ENCODE measurements at places on chromosomes 2 and 18.

GRCh38 chr2:152483276-152484063 lies 148.5 kb downstream of the FMNL2 start:
- no peak for DNase-seq

GRCh38 chr2:232689152-232689910 lies 7.8 kb upstream of the GIGYF2 start:
- DNase-seq, result no peak

DNA sequence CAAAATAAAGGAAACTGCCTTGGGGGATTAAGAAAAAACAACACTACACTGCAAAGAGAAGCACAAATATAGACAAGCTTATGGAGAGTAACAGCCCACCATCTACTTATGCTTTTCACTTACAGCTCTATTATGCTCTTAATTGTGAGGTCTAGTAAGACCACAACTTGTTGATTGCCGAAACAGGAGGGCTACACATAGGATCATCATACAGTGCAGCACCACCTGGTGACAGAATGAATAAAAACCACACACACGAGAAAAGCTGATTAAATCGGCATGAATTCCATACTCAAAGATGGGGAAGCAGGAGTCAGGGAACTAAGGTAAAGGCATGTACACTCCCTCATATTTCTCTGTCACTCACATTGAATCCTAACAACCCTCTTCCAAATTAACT lies 259.2 kb downstream of the IKZF2 start:
- DNase-seq, result no peak

GRCh38 chr2:11933854-11934253 lies 187.4 kb downstream of the LPIN1 start:
- no peak for DNase-seq

DNA sequence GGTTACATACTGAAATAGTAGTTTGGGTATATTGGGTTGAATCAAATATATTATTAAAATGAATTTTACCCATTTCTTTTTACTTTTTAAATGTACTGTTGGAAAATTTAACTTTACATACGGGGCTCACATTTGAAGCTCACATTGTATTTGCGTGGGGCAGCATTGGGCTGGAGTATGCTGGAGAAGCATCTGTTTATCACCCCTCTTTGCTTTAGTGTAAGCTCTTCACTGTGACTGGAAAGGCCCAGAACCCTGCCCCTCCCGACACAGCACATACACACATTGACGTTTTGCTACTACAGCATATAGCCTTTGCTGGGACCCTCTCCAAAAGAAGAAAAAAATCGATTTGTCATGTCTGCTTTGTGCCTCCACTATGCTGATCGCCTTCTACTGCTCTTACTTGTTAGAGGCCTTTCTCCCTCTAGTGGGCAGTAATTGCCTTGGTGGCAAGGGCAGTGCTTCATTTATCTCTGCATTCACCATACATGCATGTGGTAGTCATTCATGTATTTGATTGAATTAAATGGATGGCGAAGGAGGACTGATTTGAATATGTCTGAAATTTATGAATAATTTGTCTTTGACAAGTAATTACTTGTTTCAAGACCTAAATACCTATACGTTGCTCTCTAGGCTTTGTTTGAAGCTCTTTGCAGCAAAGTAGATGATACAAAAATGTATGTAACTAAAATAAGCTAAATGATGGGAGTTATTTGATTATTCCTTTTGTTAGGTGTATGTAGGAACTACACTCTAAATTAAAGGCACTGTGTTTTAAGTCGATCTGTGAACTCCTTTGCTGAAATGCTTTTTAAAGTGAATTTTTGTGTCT lies 37.4 kb downstream of the VAPA start:
- peak; percentile 41 for DNase-seq
